NCI-H1048 (cell line): ENCODE measurements at places on chromosomes 7 and 10.

- DNase-seq: no peak
These were observed 361.6 kb downstream of the FGFR2 start for GRCh38 chr10:121236621-121237020.

DNA sequence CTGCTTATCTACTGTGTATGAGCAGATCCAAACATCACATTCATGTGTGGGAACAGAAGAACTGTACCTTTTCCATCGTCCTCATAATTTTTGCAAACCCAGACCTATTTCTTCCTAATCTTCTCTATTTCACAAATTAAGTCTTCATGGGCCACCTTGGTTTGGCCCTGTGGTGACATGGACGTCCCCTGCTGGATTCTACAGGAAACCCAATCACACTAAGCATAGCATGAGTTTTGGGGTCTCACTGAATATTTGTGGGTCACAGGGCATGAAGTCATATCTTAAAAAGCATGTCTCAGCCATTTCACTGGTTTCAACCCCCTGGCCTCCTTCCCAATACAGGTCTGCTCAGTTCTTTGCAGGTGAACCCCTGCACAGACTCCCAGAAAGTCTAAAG lies 35.8 kb upstream of the CDCA7L start:
- DNase-seq: no peak

GRCh38 chr10:17200001-17200911 lies 1.2 kb downstream of the TRDMT1 start:
- DNase-seq: no peak

DNA sequence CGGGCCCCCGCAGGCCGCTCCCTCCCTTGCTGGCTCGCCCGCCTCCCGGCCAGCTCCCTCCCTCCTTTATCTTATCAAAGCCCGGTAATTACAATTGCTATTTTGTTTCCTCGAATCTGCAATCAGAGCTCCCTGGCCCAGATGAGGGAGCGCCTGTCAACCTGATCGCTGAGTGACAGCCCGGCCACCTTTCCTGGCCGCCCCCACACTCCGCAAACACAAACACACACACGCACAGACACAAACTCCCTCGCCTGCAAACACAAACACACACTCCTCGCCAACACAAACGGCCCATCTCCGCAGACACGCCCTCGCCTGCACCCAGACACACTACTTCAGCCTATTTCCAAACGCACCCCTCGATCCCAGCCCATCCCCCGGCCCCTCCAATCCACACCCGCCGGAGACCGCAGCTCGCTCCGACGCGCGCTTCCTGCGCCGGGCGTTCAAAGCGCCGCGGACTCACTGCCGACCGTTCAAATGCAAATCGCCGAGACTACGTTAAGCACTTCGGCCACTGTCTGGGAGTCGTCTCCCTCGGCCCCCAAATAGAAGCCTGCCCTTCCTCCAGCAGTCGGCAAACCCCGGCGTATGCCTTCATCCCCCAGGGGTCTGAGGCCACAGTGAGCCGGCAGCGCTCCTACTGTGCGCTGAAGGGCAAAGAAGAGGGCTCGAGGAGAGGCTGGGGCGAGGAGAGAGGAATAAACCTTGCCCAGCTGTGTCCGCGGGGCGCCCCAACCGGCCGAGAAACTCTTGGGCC lies 3.0 kb upstream of the FGF8 start:
- no peak for DNase-seq

DNA sequence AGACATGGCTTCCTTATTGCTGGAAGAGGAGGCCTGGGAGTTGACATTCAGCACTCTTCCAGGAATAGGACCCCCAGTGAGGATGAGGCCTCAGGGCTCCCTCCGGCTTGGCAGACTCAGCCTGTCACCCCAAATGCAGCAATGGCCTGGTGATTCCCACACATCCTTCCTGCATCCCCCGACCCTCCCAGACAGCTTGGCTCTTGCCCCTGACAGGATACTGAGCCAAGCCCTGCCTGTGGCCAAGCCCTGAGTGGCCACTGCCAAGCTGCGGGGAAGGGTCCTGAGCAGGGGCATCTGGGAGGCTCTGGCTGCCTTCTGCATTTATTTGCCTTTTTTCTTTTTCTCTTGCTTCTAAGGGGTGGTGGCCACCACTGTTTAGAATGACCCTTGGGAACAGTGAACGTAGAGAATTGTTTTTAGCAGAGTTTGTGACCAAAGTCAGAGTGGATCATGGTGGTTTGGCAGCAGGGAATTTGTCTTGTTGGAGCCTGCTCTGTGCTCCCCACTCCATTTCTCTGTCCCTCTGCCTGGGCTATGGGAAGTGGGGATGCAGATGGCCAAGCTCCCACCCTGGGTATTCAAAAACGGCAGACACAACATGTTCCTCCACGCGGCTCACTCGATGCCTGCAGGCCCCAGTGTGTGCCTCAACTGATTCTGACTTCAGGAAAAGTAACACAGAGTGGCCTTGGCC lies 4.3 kb downstream of the PGAM2 start:
- no peak for DNase-seq

DNA sequence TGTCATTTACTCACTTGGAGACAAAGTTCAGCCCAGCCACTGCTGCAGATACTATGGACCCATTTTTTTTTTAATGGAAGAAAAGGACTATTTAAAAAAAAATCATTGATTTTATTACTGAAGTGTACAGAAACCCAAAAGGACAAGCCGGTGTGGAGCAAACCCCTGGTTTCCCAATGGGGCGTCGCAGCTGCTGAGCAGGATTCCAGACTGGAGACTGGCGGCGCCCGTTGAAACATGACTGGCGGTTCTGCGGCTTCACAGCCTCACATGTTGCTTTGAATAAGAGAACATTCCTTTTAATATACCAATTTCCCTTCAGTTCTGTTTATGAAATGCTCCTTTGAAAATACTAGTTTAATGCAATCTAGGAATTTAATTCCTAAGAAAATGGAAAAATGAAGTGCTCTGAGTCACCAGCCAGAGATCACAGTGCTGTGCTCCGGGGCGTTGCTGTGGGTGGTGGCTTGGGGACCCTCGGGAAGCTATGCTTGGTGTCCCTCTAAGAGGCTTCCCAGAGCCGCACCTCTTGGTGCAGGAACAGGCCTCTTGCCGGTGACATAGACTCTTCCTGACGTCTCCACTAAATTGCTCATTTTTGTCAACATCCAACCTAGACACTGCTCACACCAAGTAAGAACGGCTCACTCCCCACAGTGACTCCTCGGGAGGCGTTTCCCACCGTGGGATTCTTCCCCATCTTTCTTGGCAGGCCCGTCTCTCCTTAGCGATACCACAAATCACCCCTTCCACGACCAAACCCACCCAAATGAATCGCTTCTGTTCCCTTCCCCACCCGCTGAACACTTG lies 12.0 kb upstream of the VIPR2 start:
- DNase-seq: no peak

DNA sequence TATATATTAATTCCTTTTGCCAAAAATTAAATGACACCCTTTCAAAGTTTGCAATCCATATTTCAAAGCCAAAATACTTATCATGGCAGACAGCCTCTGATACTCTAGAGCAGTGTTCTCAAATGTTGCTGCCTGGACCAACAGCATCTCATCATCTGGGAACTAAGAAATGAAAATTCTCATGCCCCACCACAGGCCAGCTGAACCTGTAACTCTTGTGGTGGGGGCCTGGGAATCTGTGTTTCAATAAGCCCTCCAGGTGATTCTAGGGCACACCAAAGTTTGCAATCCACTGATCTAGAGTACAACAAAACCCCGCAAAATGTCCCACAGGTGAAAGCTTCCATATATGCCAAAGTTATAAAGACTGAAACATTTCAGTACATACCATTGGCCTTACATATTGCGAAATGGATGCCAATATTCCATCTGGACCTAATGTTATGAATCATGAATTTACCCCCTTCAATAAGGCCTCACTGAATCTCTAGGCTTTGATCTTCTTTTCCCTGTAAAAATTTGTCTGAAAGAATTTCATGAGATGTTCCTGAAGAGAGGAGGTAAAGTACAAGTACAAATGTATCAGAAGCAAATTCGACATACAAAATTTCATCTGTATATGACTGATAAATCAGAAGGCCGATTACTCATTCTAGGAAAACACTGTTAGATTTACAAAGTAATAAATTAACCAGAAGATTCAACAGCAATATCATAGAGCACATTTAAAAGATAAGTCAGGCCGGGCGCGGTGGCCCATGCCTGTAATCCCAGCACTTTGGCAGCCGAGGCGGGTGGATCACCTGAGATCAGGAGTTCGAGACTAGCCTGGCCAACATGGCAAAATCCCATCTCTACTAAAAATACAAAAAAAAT lies 25.3 kb upstream of the EPC1 start:
- no peak for DNase-seq

- DNase-seq: peak; percentile 1
These were observed 20.7 kb upstream of the CFTR start for GRCh38 chr7:117458977-117459583.

GRCh38 chr7:148153616-148154284 lies 436.8 kb upstream of the C7orf33 start:
- no peak for DNase-seq

GRCh38 chr10:103814626-103815370 lies 40.6 kb downstream of the SH3PXD2A start:
- no peak for DNase-seq

GRCh38 chr7:920351-921070 lies 34.0 kb downstream of the ADAP1 start:
- DNase-seq: no peak

DNA sequence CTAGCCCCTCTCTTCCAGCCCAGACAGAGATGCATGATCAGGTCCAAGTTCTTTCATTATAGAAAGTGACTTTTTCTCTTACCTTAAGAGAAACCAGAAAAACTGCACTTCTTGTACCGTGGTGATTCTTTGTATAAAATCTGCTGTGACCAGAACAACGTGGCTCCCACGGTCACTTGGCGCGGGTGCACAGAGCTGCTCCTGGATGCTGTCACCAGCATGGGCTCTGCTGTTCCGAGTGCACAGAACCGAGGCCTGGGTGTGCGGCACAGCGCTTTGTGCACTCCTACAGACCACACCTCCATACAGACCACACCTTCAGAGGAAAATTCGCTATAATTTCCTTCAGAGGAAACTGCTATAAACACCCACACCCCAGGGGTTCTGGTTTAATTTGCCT lies 26.0 kb downstream of the VIPR2 start:
- DNase-seq: no peak

- DNase-seq: peak; percentile 66
These were observed 2.2 kb upstream of the RBM17 start for GRCh38 chr10:6086375-6087233.

DNA sequence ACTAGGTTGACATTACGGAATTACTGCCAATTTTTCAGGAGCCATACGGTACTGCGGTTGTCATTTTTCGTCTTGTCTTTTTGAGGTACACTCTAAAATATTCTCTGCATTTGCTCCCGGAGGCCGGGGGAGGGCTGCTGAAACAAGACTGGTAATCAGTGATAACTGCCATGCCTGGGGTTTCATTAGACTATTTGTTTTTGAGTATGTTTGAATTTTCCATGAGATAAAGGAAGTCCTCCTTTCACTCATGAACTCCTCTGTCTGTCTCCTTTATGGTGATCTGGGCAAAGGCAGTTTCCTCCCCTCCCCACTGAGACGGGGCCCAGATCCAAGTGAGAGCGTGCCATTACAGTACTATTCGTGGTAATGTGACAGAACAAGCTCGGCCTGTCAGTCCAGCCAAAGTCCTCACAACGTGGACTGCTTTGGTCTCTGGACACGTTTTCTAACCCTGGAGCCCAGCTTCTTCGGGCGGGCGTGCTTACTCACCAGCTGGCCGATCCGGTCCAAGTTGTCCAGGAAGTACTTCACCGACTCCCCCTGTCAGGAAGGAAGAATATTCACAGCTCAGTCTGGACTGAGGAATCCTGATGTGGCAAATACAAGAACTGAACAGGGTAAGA lies 45.1 kb downstream of the AMZ1 start:
- no peak for DNase-seq

DNA sequence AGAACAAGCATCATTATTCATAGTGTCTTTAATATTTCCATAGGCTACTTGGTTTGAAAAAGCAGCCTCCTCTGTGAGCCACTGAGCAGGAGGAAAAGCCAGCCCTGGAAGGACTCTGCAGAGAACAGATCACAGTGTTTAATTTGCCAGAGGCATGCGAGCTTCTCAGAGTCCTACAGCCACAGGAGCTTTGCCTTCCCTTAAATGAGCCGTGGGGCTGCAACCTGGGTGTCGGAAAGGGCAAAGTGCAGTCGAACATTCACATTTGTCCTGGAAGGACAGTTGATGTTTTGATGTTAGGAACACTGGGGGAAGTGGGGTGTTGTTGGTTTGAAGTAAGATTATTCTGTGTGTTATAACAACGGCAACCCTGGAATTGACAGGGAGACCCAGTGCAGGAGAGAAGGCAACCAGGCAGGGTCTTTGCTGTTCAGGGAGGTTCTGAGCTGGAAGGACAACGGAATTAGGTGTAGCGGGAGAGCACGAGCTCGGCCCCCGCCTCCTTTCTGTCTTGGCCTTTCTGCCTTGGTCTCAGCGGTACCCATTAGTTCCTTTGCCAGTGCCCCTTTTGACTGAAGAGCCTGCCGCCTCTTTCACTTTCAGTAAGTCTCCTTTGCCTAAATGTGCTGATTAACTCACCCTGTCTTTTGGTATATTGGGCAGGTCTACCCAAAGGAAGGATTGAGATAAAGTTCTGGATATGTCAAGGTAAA lies 192.3 kb upstream of the PITRM1 start:
- DNase-seq: no peak

DNA sequence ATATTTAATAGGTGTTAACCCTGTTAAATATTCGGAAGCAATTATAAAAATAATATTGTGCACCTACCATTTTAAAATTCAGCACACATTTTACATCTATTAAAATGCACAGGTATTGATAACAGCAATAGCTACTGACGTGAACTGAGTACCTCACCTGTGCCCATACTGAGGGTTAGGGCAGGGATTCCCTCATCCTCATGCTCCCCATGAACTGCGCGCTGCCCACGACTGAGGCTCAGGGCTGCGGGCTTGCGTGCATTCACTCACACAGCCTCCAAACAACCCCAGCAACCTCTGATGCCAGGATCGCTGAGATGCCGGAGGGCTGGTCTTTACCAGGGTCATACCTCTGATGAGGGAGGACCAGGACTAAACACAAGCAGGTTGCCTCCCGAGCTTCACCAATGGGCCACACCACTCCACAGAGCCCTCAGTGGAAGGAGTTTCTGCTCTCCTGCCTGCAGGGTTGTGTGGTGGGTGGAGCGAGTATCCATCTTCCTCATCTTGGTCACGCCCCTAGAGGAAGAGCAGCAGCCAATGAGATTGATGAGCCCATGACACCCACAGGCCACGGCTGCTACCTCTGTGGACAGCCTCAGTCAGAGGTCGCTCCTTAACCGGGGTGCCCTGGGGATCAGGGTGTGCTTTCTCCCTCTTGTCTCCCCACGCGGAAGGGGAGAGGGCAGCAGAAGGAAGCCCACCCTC lies 478.3 kb downstream of the TNS3 start:
- no peak for DNase-seq

- DNase-seq: no peak
These were observed 150.6 kb downstream of the SLIT1 start for GRCh38 chr10:97034958-97035769.

DNA sequence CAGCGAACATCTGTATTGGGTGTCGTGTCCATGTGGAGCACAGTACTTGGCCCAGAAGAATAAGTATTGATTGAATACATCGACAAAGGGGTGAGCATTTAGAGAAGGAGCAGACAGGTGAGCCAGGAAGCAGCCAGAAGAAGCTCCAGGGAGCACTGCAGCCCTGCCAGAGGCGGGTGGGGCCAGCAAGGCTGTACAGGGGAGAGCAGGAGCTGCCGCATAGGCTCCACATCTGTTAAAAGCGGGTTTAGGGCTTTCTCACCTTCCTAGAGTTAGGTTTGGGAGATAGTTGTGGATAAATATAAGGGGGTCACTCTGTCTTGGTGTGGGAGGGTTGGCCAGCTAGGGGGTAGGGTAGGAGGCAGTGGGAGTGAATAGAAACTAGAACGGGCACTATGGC lies 1.3 kb upstream of the CPA1 start:
- DNase-seq: no peak

GRCh38 chr7:121182902-121183301 lies 145.9 kb upstream of the WNT16 start:
- DNase-seq: no peak
